ENCODE measurements at places on chromosomes 6 and 20.

GRCh38 chr20:10789386-10789785, 115.6 kb upstream of the JAG1 start:
- DNase-seq, result no peak

DNA sequence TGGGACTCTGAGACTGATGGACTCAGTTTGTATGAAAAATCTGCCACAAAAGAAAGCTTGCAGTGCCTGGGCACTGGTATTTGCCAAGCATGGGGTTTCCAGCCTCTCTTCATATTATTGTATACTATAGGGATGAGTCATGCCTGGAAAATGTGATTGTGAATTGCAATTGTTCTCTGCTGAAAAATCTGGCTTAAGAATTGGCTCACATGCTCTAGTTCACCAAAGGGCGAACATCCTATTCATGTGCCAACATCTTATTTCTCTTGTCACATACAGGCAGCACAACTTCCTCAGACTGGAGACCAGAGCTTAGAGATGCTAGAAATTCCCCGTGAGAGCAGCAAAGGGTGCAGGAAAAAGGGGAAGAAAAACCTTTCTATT, 103.6 kb upstream of the KCNK16 start:
- peak; percentile 25 for DNase-seq

GRCh38 chr6:34445313-34445860, 19.5 kb upstream of the RPS10 start:
- no peak for DNase-seq

GRCh38 chr6:6851059-6851948, 256.5 kb upstream of the RREB1 start:
- DNase-seq, result no peak

- DNase-seq, result no peak
Measured at GRCh38 chr6:132214716-132215115, 186.6 kb downstream of the MOXD1 start.

GRCh38 chr20:53884859-53885541, 185.4 kb downstream of the BCAS1 start:
- no peak for DNase-seq

DNA sequence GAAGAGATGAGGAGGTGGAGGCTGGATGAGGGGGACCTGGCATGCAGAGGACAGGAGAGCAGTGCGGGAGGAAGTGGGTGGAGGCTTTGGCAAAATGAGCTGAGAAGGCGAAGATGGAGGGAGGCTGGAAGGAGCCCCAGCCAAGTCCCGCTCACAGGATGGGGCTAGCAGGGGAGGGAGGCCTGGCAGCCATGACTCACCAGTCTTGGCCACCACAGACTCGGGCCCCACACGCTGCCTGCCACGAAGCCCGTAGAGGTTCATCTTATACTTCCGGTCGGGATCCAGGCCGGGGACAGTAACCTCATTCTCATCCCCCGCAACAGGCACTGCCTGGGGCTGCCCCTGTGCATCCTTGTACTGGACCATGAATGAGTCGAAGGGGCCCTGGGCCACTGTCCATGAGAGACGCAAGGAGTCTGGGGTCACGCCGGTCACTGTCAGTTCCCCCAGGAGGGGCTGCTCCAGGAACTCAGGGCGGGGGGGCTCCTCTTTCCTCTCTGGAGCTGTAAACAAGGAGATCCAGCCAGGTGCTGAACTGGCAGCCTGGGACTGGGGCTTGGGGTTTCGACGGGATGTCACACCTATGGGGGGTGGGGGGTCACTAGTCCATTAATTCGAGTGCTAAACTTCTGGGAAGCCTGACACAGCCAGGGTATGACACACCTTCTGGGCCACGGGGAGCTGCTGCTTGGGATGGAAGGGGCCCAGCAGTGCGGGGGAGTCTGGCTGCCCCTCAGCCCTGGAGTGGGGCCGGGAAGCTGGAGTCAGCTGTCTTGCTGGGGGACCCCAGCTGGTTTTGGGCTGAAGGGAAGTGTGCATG, 27.8 kb downstream of the TNXB start:
- DNase-seq, result no peak

DNA sequence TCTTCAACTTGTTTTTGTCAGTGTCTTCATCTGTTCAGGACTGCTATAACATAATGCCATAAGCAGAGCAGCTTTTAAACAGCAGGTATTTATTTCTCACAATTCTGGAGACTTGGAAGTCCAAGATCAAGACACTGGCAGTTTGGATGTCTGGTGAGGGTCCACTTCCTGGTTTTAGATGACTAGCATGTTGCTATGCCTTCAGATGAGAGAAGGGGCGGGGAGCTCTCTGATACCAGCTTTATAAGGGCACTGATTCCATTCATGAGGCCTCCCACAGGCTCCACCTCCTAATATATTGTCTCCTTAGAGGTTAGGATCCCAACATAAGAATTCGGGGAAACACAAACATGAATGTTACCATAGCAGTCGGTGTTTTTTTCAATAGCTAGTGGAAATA, 52.9 kb downstream of the FAM83B start:
- DNase-seq, result no peak

GRCh38 chr20:58880994-58881752, 28.7 kb downstream of the GNAS start:
- DNase-seq, result no peak

GRCh38 chr20:43389211-43389610, 68.5 kb upstream of the SRSF6 start:
- DNase-seq, result no peak

- no peak for DNase-seq
Measured at GRCh38 chr20:2814076-2814475, 711 bp upstream of the C20orf141 start.

DNA sequence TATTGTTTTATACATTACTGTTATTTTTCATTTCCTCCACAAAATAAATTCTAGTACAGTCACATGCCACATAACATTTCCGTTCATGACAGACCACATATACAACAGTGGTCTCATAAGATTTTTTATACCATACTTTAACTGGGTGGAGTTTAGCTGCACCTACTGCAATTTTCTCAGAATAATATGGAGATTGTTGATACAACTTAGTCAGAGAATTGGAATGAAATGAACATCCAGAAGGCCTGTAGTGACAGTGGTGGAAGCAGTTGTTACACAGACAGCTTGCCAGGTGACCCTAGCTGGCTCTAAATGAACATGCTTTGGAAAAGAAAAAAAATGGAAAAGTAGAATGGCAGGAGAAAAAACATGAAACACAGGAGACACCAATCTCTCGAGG, 183.2 kb upstream of the TCF21 start:
- DNase-seq, result peak; percentile 20

DNA sequence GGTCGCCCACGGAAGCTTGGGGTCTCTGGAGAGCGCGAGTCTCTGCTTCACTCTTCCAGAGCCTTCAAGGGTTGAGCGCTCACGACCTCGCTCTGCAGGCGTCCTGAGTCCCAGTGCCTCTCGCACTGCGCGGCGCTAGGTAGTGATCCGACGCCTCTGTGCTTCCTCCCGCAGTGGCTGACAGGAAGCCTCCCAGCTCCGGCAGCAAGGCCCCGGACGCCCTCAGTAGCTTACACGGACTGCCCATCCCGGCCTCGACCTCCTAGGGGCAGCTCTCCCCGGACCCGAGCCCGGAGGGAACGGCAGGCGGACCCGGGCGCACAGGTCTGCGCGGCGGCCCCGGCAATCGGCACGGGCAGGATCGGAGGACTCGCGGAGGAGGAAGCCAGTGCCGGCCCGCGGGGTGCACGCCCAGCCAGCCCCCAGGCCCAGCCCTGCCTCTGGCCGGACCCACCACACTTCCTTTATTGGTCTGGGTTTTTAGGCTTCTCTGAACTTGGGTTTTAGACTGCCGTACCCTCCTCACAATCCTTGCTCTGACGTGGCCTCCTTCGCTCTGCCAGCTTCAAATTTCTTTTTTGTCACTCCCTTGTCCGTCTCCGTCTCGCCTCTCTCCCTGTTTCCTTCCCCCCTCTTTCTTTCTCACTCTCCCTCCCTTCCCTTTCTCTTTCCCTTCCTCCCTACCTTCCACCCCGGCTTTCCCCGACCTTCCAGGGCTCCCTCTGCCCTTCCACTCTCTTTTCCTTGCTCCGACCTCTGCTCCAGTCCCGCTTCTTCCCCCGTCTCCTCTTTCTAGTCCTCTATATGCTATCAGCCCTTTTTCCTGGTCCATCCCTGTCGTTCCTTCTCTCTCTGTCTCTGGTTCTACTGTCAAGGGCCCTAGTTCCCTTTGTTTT, 9.1 kb downstream of the PAX1 start:
- DNase-seq, result peak; percentile 3

GRCh38 chr6:107489636-107490565, at the start of gene SOBP:
Gene SOBP, plus strand, starts transcription at chr6:107490117. Its CDS starts 500 bp downstream, at chr6:107490617.
- peak; percentile 94 for DNase-seq

DNA sequence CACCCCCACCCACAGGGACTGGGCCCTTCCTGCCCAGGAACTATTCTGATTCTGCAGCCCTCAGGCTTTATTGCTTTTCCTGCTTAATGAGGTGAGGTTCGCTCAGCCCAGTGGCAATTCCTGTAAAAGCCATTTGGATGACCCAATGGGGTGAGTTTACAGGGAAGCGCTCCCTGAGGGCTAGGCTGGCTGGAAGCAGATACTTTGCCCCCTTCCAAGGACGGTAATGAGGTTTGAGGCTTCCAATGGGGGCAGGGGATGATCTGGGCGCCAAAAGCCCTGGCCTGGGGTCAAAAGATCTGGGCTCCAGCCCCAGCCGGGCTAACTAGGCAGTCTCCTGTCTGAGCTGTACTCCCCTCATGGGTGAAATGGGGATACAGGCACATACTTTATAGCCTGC, 41.8 kb downstream of the RIPOR3 start:
- no peak for DNase-seq

- no peak for DNase-seq
Measured at GRCh38 chr6:25542984-25543910, 108.8 kb upstream of the SCGN start.

- DNase-seq, result no peak
Measured at GRCh38 chr20:50517817-50518154, 7.6 kb downstream of the PTPN1 start.

GRCh38 chr6:111410371-111410770, 72.6 kb downstream of the REV3L start:
- DNase-seq, result no peak

DNA sequence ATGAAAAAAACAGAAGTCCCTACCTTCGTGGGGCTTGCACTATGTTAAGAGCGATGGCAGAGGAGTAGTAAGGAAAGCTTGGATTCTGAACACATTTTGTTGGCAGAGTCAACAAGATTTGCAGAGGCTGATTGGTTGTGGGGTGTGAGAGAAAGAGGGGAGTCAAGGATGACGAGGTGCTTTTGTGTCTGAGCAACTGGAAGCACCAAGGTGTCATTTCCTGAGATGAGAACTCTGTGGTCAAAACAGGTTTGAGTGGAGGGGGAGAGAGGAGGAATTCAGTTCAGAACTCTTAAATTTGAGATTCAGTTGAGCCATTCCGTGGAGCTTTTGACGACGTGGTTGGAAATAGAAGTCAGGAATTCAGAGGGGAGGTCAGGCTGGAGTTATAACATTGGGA, 3.5 kb downstream of the OCSTAMP start:
- no peak for DNase-seq

DNA sequence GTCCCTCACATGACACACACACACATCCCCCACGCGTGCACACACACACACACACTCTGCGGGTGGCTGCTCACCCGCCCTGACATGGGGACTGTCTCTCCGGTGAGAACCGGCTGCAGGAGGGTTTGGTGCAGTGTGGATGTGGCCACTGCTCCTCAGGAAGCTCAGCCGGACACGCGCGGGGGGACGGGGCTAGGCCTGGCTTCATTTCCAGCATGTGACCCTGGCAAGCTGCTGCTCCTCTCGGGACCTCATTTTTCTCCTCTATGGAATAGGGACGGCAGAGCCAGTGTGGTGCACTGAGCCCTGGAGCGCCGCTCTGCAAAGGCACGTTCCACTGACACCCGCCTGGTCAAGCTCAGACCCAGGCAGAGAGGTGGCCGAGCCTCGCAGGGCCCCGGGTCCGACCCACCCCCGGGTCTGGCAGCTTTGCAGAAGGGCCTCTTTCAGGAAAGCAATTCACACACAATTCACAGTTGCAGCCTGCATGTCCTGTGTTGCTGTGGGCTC, 56.8 kb upstream of the SLCO4A1 start:
- no peak for DNase-seq

GRCh38 chr6:97026298-97026697, 101.8 kb downstream of the KLHL32 start:
- DNase-seq, result peak; percentile 45

DNA sequence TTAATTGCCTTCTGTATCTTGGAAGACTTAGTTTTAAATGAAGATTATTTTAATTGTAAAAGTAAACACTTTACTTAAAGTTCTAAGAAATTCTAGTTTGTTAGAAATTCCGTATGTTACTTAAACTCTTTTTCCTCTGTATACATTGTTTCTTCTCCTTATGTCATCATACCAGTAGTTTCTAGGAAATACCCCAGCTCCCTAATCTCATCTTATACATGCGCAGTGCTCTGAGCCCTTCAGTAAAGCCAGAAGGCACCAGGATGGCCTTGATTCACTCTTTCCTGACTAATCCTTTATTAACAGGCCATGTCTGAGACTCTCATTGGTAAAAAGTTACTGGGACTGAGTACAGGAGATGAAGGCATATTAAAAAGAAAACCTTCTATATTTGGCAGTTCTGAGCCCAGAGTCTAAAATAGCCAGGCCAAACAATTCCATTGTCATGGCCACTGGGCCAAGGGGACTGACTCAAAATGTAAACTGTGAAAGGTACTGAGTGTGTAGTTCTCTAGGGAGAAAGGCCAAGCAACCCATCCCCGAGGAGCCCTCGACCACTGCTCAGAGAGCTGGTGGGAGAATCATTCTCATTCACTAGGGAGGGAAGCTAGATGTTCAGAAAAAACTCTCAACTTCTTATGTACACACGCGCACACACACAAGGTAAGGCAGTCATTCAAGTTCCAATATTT, 25.0 kb downstream of the SLC22A1 start:
- no peak for DNase-seq

GRCh38 chr20:40225596-40225995, 463.4 kb downstream of the MAFB start:
- DNase-seq, result no peak

- peak; percentile 17 for DNase-seq
Measured at GRCh38 chr6:73577676-73578075, 56.8 kb upstream of the EEF1A1 start.

DNA sequence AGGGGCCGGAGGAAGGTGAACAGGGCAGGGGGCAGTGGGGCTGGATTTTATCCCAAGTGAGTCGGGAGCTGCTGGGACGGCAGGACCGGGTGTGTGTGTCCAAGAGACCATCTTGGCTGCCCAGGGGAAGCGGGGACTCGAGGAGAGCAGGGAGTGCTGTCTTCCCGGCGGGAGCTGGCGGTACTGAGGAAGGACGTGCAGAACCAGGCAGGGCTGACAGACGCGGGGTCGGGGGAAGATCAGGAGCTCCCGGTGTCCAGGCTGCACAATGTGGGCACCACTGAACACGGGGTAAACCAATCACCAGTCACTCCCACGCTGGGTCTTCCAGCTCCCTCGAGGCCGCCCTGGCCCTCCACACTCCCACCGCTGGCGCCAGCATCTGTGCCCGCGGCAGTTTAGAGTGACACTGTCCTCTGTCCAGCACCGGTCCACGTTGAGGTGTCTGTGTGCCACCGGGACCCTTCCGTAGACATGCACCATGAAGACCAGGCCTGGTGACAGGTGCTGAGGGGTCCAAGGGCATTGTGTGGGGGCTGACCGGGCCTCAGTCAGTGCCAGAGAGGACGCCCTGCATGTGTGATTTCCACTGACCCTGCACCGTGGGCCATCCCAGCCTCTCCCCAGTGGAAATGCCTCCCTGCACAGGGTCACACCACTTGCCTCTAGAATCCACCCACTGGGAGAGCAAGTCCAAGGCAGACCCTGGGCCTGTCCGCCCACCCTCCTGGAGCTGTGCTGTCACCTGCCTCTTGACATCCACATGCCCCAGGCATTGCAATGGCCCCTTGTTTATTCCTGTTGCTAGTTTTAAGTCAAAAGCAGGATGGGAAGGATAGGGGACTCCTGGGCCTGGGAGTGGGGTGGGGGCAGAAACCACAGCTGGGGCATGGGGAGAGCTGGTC, 401.9 kb downstream of the TAF4 start:
- no peak for DNase-seq

Measured in brain (organoid and tissue), 16 donors.